ENCODE measurements at places on chromosomes 1 and 21.

- no peak for DNase-seq
These were observed 35.4 kb upstream of the TXLNA start for GRCh38 chr1:32144033-32144432.

DNA sequence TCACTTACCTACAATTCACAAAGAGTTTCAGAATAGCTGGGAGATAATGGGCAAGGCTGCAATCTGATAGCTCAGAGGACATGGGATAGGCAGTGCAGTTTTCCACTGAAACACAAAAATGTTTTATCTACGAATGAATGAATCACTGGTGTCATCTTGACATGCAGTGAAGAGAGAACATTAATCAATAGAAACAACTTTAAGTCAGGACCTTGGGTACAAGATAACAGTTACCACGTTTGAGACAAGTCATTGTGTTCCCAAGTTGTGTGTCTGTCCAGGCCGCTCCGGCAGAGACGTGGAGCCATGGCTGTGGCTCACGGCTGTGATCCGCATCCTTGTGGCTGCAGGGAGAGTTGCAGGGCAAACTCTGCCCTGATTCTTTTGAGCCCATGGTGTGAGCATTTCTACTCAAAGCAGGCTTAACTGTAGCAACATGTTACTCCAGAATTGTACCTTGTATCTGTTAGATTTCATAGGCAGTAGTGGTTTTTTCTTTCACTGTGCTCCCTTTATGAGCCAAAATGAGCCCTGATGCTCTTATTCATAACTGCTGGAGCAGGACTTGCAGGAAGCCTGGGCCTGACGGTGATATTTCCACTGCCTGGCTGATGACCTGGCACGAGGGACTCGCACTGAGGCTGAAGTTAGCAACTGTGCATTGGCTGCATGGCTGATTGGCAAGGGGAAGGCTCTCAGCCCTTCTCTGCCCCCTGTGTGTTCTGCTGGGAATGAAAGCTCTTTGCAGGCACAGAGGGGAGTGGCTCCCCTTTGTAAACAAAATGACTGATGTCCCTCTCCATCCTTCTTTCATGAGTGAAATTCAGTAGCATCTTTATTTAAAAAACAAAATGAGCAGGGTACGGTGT is 465.2 kb downstream of the AJAP1 start:
- DNase-seq: no peak

- DNase-seq: no peak
These were observed 45.2 kb downstream of the SLC44A3 start for GRCh38 chr1:94865360-94865759.

DNA sequence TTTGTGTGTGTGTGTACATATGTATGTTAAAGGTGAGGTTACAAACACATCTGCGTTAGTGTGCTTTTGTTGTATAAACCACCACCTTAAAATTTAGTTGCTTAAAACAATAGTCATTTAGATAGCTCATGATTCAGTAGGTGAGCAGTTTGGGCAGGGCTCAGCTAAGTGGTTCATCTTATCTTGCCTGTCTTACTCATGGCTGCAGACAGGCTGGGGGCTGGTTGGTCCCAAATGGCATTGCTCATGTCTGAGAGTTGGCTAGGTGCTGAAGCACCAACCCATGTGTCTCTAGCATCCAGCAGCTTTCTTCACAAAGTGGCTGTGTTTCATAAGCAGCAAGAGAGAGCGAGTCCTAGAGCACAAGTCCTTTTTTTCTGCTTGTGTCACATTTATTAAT is 91.4 kb downstream of the MACF1 start:
- DNase-seq: no peak

DNA sequence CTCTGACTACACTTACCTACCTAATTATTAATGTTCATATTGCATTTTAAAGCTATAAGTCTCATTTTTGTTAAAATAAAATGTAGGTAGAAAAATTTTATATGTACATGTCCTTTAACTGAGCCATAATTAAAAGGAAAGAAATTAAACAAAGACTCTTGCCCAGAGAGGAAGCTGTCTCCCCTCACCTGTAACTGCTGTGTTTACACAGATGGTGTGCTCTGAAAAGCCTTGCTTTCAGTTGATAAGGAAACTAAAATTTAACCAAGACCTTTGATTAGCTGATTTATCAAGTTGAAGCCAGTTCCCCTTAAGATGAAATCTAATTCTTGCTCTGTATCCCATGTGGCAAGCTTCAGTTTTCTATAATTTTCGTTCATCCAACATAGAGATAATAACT is 213.5 kb downstream of the LYPLAL1 start:
- no peak for DNase-seq

DNA sequence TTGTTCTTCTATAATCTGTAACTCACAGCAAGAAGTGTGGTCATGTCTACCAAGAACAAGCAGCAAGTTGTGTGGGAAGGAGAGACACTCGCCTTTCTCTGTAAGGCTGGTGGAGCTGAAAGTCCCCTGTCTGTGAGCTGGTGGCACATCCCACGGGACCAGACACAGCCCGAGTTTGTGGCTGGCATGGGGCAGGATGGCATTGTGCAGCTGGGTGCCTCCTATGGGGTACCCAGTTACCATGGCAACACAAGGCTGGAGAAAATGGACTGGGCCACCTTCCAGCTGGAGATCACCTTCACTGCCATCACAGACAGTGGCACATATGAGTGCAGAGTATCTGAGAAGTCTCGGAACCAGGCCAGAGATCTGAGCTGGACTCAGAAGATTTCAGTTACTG is 15.5 kb downstream of the CD101 start:
- DNase-seq: peak; percentile 9

DNA sequence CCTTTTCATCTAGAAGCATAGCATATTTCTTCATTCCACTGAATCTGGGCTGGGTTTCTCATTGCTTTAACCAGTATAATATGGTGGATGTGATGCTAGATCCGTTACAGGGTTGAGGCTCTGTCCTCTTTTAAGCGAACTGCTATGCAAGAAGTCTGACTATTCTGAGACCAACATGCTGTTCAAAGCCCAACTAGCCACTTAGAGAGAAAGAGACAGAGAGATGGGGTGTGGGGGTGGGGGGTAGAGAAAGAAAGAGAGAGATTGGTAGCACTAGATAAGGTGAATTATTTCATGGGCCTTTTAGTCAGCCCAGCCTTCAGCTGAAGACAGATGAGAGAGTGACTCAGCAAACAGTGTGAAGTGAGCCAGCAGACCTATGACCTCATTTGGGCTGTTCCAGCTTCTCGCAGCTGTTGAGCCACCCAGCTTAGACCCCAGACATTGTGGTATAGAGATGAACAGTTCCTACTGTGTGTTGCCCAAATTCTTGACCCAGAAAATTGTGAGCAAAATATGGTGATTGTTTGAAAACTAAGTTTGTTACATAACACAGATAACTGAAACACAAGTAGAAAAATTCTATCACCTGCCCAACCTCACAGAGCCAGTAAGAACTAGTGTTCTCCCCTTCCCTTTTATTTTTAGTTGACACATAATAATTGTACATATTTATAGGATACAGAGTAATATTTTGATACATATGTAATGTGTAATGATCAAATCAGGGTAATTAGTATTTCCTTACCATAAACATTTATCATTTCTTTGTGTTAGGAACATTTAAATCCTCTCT is 40.7 kb upstream of the PRKACB start:
- peak; percentile 34 for DNase-seq

- no peak for DNase-seq
These were observed 82.3 kb upstream of the CACHD1 start for GRCh38 chr1:64387389-64388285.

DNA sequence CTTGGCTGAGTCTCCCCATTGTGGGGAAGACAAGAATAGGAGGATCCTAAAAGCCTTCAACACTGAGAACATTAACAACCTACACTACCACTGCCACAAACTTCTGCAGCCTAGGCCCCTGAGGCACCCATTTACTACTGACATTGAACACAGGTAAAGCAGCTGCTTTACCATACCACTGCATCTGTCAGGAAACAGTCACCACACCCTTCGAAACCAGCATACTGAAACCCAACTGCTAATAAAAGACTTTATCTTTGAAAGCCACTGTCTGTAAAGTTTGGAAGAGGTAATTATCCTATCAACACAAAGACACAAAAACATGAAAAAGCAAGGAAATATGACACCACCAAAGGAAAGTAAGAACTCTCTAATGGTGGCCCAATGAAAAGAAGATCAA is 7.4 kb downstream of the IFNAR1 start:
- no peak for DNase-seq

GRCh38 chr1:204992201-204992997 is 50.6 kb upstream of the CNTN2 start:
- no peak for DNase-seq

- DNase-seq: no peak
These were observed 18.5 kb upstream of the SAMD11 start for GRCh38 chr1:905071-905749.

DNA sequence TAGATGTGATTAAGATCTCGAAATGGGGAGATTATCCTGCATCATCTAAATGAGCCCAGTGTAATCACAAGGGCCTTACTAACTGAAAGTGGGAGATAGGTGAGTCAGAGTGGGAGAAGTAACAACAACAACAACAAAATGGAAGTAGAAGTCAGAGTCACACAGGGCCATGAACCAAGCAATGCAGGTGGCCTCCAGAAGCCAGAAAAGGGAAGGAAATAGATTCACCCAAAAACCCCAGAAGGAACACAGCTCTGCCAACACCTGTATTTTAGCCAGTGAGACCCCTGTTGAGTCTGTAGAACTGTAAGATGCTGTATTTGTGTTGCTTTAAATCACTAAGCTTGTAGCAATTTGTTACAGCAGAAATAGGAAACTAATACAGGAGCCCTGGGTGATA is 4.1 kb downstream of the TAGLN2 start:
- DNase-seq: no peak

DNA sequence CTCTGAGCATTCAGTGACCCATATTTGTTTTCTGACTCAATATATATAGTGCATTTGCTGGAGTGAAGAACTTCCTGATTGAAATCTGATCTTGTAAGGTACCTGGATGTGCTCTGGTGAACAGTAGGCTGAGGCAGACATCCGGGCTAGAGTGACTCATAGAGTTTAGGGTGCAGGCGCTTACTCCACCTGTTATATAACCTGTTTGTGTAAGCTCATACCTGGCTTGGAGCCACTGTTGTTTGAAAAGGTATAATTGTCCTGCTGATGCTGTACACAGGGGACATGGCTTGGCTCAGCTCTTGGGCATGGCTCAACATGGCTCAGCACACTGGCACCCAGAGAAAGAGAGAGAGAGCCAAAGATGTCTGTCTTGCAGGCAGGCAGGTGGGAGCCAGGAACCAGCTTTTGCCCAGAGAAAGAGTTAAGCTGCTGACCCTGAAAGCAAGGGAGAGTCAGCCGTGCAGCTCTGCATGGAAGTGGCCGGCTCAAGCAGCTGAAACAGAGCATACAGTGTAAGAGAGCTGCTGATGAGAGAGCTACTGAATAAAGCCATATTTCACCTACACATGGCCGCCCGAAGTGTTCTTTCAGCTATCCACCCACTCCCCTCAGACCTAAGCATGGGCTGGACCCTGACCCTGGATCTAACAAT is 43.2 kb downstream of the GJA5 start:
- DNase-seq: no peak

DNA sequence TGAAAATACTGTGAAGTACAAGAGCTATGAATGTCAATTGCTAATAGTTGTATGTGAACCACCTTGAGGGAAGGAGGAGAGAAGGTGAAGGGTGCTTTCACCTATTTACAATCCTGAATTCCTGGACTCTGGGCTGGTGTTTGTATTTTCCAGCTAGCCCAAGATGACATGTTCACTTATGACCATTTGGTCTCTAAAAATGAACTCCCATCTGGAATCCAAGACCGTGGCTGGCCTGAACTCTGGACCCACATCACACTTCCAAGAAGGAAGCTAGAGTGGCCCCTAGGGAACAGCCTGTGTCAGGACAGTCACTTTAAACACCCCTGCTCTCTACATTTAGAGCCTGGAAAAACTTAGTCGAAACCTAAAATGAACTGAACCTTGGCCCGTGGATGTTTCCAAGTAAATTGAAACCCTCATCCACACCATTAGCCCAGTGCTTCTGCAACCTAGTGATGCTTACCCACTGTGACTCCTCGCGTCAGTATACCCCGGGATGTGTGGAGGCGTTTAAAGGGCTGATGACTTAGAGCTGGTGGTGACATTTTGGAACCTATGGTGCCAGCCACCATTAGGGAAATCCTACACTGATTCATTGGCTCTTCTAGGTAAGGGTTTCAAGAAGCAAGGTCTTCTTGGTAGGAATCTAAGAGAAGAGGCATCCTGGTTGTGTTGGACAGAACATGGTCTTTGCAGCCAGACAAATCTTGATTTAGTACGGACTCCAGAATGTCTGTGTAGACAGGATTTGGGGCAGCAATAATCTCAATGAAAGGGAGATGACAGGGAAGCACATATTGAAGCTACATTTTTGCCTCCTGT is 171.5 kb upstream of the IRF2BP2 start:
- DNase-seq: no peak

DNA sequence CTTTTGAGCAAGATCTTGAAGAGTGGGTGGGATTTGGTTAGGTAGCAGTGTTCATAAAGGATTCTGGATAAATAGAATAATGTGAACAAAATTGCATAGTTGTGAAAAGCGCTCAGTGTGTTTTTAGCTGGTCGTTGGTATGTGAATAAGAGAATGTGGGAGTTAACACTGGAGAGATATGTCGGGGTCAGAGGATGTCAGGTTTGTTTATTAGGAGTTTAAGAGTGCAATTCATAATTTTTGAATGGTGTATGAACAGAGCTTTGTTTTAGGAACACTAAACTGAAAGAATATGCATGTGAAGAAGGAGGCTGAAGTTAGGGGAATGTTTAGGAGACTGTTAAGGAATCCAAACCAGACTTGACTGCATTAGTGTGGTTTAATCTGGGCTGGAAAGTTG is 9.4 kb downstream of the USP16 start:
- no peak for DNase-seq

DNA sequence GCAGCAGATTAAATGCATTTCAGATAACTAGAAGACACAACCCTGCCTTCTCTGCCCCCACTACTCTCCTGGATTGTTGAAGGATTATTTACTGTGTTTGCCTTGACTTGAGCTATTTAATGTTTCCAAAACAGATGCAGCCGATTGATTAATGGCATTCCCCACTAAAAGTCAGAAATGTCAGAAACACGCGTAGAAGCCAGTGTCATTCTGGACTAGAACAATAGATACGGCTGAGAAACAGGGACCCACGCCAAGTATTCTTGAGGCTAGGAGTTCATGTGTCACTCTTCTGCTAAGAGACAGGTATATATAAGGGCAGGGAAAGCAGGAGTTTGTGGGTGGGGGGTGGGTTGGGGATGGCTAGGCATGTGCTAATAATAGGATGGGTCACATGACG is 366.7 kb upstream of the PROX1 start:
- DNase-seq: no peak

- DNase-seq: no peak
These were observed 156.0 kb downstream of the RERE start for GRCh38 chr1:8661185-8662110.

GRCh38 chr1:30058970-30059369 is 664.4 kb downstream of the MATN1 start:
- DNase-seq: no peak

GRCh38 chr1:223183268-223183862 is 40.3 kb upstream of the TLR5 start:
- DNase-seq: no peak
